Substantia nigra (tissue), 51 donors: ENCODE measurements at places on chromosomes 7 and 10.

GRCh38 chr10:63765126-63765525, 243.9 kb downstream of the REEP3 start:
- no peak for DNase-seq

DNA sequence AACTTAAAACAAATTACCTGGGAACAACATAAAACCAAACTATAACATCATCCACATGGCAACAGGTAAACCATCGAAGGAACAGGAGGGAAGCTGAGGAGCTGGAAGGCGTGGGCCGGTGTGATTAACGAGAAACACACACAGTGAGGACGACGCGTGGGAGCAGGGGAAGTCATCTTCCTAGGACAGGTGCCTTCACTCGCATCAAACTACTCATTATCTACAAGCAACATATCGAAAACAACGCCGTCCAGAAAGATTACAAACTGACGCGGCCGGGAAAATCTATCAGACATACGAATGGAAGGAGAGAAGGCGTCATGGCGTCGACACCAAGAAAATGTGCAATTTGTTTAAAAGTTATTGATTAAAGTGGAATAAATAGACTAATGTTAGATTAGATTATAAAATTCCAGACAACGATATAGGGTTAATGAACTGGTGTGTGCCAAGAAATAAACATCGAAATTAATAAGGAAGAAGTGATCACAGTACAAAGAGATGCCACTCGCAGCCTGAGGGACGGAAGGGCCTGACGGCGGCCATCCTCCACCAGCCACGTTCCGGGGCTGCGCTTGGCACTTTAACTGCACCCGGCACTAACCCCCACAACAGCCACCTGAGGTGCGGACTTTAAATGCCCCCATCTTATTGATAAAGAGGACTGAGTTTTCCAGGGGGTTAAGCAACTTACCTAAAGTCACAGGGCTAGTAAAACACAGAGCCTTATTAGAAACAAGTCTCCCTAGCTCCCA, 581.7 kb downstream of the DNAJB6 start:
- no peak for DNase-seq

DNA sequence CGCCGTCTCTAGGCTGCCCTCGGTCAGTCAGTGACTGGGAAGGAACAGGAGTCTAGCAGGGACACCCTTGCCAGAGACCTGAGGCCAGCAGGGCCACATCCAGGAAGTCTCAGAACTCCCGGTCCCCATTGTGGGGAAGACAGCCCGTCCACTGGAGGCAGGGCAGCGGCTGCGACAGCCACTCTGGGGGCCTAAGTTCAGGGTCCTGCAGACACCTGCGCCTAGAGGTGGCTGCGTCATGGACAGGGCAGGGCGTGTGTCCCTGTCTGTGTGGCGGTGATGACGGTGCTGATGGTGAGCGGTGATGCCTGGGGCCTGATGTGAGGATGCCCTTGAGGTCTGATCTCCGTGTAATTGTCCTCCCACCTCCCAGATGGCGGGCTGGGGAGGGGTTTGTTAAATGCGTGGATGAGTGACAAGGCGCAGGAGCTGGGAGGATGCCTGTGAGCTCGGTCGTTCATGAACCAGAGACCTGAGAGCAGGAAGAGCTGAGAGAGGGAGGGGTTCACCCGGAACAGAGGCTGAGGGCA, 537.9 kb upstream of the FOXK1 start:
- no peak for DNase-seq

DNA sequence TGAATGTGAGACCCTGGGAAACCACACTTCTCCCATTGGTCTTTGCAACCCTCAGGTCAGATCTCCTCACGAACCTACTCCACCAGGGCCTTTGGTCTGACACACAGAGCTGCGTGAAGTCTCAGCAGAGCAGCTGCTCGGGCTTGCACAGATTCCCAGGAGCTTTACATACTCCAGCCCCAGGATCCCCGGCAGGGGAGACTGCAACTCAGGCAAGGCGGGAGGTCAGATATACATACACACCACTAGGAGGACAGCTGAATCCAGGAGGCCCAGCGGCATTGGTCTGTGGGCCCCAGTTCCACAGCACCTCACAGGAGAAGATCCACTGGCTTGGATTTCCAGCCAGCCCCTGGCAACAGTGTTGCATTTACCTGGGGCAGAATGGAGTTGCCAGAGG, 239.2 kb downstream of the GPAM start:
- no peak for DNase-seq

DNA sequence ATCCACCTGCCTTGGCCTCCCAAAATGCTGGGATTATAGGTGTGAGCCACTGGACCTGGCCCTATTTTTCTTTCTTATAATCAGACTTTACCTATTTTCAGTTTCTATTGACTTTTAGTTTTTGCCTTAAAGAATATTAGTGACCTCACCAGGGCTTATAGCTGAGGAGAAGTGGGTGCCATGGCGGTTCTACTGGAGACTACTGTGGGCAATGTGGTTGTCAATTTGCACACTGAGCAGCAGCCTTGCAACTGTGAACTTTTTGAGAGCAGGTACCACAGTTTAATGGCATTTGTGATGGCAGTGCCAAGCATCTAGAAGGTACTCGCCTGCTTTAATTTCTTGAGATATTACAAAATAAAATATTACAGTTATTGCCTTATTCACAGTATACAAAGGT, 11.5 kb downstream of the GLCCI1 start:
- DNase-seq = no peak

GRCh38 chr7:144975882-144976281, 140.0 kb upstream of the TPK1 start:
- DNase-seq = no peak
